ENCODE measurements at places on chromosomes 12 and 14. TPM values are rescaled to one million over a fixed set of nuclear protein-coding genes. Genes with fewer than 3 reads are reported as not detected.

MRPL42 gene
- total RNA-seq = 79.9 TPM

NID2 gene
- 5.5 TPM for total RNA-seq

IFNG-AS1 gene
- total RNA-seq = not detected

KRT81 gene
- 0.32 TPM for total RNA-seq

EIF2S3B gene
- 1.5 TPM for total RNA-seq

ING4 gene
- total RNA-seq = 36.7 TPM

ADCY4 gene
- total RNA-seq = 36.6 TPM

PLEKHD1 gene
- total RNA-seq = under 0.01 TPM

KRT85 gene
- total RNA-seq = not detected

C12orf60 gene
- total RNA-seq = 0.97 TPM

FOXG1 gene
- not detected for total RNA-seq

MMP19 gene
- 0.32 TPM for total RNA-seq

ANO2 gene
- 16.2 TPM for total RNA-seq

ZNF891 gene
- 0.76 TPM for total RNA-seq

LRIG3 gene
- total RNA-seq = 126 TPM

TAS2R8 gene
- not detected for total RNA-seq
